ENCODE measurements at places on chromosomes 12 and 14. TPM values are rescaled to one million over a fixed set of nuclear protein-coding genes. Genes with fewer than 3 reads are reported as not detected.
A peak's percentile ranks its signal among the peaks of the same experiment; 100 is the strongest.

Gene HCFC2
- total RNA-seq, result 6.1 TPM

Gene NEUROD4
- total RNA-seq, result not detected

Gene OASL
- 0.29 TPM for total RNA-seq

Gene ITGA7
- total RNA-seq, result 3.8 TPM

DNA sequence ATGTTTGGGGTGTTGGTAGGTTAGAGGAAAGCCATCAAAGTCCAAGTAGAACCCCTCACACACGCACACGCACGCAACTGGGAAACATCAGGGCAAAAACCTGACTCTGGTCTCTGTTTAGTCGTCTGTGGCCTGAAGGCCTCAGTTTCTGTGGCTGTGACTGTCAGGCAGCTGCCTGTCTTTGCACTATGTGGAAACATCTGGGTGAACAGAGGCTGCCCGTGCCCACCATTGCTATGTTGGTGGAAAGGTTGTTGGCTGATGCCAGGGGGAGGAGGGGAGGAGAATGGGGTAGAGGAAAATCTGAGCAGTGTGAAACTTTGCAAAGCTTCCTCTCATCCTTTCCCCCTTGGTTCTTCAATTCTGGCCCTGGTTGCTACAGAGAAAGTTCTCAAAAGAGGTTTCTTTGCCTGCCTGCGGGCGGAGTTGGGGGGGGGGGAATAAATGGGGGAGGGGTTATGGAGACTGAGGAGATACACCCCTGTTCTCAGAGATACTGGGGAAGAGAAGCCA is 7.5 kb downstream of the HOXC10 start:
- no peak for DNase-seq

DNA sequence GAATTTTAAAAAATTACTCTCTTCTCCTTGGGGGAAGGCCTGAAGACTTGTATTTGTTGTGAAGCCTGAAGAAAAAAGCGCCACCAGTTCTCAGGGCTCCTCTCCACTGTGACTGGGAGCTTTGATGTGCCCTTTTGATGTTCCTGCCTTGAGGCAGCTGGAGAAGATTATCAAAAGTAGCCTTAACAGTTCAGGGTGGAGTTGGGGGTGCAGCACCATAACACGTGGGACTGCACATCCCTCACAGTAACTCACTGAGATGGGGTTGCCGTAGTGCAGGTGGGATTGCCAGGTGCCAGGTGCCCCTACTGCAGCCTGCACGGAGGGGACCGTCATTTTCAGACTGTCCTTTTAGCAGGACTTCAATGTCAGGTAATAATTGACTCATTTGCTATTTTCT is 474.1 kb downstream of the ETNK1 start:
- no peak for DNase-seq

- DNase-seq, result peak; percentile 66
These were observed 27.4 kb downstream of the SLC41A2 start for GRCh38 chr12:104930388-104931326.

DNA sequence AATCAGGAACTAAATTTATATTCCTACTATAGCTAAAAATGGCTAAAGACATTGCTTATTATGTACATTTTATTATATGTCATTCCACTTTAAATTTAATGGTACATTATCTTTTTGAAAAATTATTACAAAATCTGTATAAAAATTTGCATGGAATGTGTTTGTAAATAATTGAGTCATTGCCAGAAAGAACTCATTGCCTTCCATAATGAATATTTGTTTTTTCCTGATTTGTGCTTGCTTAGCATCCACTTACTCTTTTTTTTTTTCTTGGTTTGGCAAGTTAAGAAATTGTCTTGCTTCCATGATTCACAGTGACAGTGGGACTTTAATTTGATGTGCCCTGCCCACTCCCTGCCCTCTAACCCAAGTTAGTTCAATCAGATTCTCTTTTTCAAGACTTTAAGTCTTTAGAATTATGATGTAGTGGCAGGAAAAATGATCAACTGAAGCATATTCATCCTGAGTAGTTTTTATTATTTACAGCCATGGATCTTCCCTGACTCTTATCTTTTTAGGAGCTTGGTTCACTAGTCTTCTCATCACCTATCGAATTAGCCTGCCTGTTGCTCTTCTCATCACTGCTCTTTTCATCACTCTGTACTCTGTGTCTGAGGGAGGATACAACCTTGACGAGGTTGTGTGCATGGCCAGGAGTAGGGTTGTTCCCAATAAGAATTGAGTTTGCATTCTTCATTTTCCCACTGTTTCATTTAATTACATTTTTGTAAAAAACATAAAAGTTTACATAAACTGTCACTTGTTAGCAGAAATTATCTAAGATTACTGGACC is 442.0 kb downstream of the BTG1 start:
- no peak for DNase-seq

DNA sequence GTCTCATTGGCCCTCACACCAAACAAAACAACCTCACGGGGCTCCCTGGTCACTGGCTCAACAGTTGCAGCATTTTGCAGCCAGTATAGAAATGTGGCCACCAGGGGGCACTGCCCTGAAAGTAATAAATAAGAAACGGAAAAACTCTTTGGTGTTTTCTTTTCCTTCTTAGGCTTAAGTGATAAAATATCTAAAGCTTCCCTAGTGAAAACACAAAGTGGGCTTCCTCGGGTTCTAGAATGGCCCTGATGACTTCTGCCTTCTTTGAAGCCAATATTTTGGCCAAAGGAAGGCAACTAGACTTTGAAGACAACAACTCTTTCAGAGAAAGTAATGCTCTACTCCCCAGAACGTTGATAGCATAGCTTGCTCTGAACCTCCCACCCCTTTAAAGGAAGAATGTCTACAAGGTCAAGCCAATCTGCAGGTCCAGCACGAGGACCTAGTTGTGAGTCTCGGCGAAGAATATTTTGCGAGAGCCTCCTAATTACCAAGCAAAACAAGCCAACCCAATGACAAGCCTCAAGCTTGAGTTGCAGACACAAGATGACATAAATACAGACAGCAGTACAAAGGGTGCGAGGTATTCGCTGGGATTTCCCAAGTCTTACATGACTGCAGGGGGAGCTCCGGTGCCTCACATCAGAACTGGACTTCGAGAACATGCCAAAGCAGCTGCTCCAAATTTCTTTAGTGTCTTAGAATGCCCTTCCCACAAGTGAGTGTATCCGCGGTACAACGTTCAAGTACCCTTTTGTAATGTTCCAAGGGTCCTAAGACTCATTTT is 2.6 kb downstream of the ITPK1 start:
- DNase-seq, result peak; percentile 72
